Ovary (tissue), 10 donors: ENCODE measurements at places on chromosomes 11 and 22. TPM values are rescaled to one million over a fixed set of nuclear protein-coding genes. Genes with fewer than 3 reads are reported as not detected.

DNA sequence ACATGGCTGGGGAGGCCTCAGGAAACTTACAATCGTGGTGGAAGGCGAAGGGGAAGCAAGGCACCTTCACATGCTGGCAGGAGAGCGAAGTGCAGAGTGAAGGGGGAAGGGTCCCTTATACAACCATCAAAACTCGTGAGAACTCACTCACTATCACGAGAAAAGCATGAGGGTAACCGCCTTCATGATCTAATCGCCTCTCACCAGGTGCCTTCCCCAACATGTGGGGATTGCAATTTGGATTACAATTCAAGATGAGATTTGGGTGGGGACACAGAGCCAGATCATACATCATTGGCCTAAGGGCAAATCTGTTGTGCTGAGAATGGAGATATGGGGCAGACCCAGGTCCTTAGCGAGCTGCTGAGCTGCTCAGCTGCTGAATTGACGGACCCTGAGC lies 13.1 kb downstream of the C1QTNF6 start:
- DNase-seq: no peak
- no peaks in the 10 kb centered on the region for H3K27me3 ChIP-seq
- H3K27ac ChIP-seq: no peak overlapping the region
- H3K36me3 ChIP-seq: no peaks in the 10 kb centered on the region

GRCh38 chr11:130729678-130730300 lies 186.5 kb downstream of the SNX19 start:
- no peak for DNase-seq
- H3K4me3 ChIP-seq: no peak overlapping the region
- H3K4me1 ChIP-seq: peaks cover 2% of the 10 kb centered on the region
- no peak overlapping the region for H3K27ac ChIP-seq

- no peak overlapping the region for H3K27ac ChIP-seq
- H3K27me3 ChIP-seq: no peaks in the 10 kb centered on the region
- H3K36me3 ChIP-seq: no peaks in the 10 kb centered on the region
Measured at GRCh38 chr11:9118277-9118676, 26.9 kb upstream of the SCUBE2 start.

- H3K4me3 ChIP-seq: no peak overlapping the region
- H3K27me3 ChIP-seq: no peaks in the 10 kb centered on the region
- no peaks in the 10 kb centered on the region for H3K4me1 ChIP-seq
- H3K36me3 ChIP-seq: no peaks in the 10 kb centered on the region
- H3K27ac ChIP-seq: no peak overlapping the region
Measured at GRCh38 chr11:9859554-9860305, 195.9 kb downstream of the SWAP70 start.

DNA sequence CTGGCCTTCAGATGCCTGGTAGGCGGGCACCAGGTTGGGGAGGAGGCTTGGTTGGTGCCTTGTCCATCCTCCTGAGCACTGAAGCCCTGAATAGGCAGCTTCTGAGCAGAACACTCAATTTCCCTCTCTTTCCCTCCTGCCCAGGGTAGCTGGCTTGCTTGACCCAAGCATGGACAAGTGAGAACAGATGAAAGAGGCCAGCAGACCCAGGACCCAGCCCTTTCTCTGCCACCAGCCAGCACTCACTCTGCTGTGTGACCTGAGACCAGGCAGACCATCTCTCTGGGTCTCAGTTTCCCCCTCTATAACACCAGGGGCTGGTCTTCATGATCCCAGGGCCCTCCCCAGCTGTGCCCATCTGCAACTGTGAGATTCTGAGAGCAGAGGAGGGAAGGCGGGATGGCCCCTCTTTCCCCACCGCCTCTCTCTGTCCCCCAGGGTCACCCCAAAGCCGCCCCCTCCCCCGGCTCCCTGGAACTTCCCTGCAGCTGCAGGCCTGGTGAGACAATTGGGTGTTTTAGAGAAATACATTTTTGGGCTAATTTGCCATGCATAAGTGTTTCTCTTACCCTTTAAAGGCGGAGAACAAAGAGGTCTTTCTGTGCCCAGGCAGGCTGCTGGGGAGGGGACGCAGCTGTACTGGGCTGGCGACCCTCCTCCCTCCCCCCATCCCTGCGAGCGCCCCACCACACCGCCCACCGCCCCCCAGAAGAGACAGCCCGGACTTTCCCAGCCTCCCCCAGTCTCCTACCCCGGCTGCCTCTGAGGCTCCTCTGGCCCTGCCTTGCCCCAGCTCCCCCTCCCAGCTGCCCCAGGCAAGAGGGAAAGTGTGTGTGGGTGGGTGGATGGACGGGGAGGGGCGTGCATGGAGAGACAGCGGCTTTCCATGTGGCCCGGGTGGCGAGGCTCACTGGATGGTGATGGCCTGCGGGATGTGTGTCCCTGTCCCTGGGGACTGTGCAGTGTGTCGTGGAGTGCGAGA lies 30.8 kb upstream of the PICK1 start:
- H3K36me3 ChIP-seq: no peaks in the 10 kb centered on the region
- H3K4me1 ChIP-seq: no peaks in the 10 kb centered on the region
- no peak overlapping the region for H3K27ac ChIP-seq
- no peaks in the 10 kb centered on the region for H3K27me3 ChIP-seq
- no peak overlapping the region for H3K4me3 ChIP-seq

GRCh38 chr11:98964146-98964545 lies 56.6 kb upstream of the CNTN5 start:
- H3K27me3 ChIP-seq: no peaks in the 10 kb centered on the region
- no peak for DNase-seq
- no peaks in the 10 kb centered on the region for H3K36me3 ChIP-seq
- no peaks in the 10 kb centered on the region for H3K4me1 ChIP-seq

GRCh38 chr11:131663405-131664200 lies 293.2 kb downstream of the NTM start:
- DNase-seq: no peak
- H3K4me1 ChIP-seq: peaks cover 2% of the 10 kb centered on the region
- H3K27ac ChIP-seq: no peak overlapping the region
- no peaks in the 10 kb centered on the region for H3K27me3 ChIP-seq
- H3K4me3 ChIP-seq: no peak overlapping the region

The TH gene
- 4.1 TPM for total RNA-seq

The POLD3 gene
- total RNA-seq: 8.5 TPM

The USH1C gene
- total RNA-seq: 1.2 TPM

The COA4 gene
- 53.8 TPM for total RNA-seq

The SLC1A2 gene
- total RNA-seq: 0.48 TPM

The OR2AT4 gene
- total RNA-seq: not detected
